ENCODE measurements at places on chromosomes 12 and 14. TPM values are rescaled to one million over a fixed set of nuclear protein-coding genes. Genes with fewer than 3 reads are reported as not detected.

Gene RPS26
- 1,390 TPM for total RNA-seq

Gene PLEK2
- total RNA-seq = 48.1 TPM

Gene CEBPE
- total RNA-seq = not detected

Gene PPP1R36
- total RNA-seq = 0.25 TPM

Gene PLCZ1
- not detected for total RNA-seq

Gene INHBE
- total RNA-seq = 3.9 TPM

Gene EIF2S3B
- total RNA-seq = 0.38 TPM

Gene OR4M1
- not detected for total RNA-seq

Gene NRDE2
- total RNA-seq = 7.5 TPM
